Glutamatergic neuron (in vitro differentiated cells): ENCODE measurements at places on chromosomes 5 and 9.

DNA sequence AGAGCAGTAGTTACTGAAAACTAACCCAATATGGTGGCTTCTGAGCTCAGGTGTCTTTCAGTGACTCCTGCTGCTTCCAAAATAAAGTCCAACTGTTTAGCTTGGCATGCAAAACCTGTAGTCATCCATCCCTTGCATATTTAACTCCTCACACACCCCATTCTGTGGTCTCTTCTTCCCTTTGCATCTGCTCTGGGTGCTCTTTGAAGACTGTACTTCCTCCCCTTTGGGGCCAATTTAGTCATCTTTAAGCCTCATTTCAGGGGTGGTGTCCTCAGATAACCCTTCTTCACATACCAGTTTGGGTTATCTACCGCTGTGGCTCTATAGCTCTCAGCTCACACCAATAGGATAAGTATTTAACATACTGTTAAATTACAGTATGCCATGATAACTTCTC lies 209.9 kb upstream of the DMRT1 start:
- H3K36me3 ChIP-seq: peaks cover 3% of the 10 kb centered on the region
- H3K4me3 ChIP-seq: no peak overlapping the region
- H3K27me3 ChIP-seq: peaks cover 2% of the 10 kb centered on the region
- no peaks in the 10 kb centered on the region for H3K4me1 ChIP-seq
- no peak for DNase-seq
- H3K27ac ChIP-seq: no peak overlapping the region

- H3K4me1 ChIP-seq: no peaks in the 10 kb centered on the region
- no peaks in the 10 kb centered on the region for H3K36me3 ChIP-seq
Observed at GRCh38 chr9:69229367-69229766, 55.3 kb downstream of the TJP2 start.

- no peaks in the 10 kb centered on the region for H3K36me3 ChIP-seq
- H3K4me1 ChIP-seq: peaks cover 5% of the 10 kb centered on the region
- DNase-seq: no peak
Observed at GRCh38 chr5:598564-598890, 13.6 kb upstream of the CEP72 start.

- H3K36me3 ChIP-seq: peaks cover 6% of the 10 kb centered on the region
- peak overlapping the region; percentile 92 for H3K4me3 ChIP-seq
- H3K4me1 ChIP-seq: peaks cover 32% of the 10 kb centered on the region
- H3K27me3 ChIP-seq: peaks cover 11% of the 10 kb centered on the region
- DNase-seq: no peak
Observed at GRCh38 chr5:150448952-150449516, 505 bp downstream of the RPS14 start.

GRCh38 chr9:119827126-119827525 lies 457.9 kb upstream of the BRINP1 start:
- H3K27ac ChIP-seq: no peak overlapping the region
- no peak overlapping the region for H3K4me3 ChIP-seq
- no peaks in the 10 kb centered on the region for H3K36me3 ChIP-seq
- H3K4me1 ChIP-seq: peaks cover 6% of the 10 kb centered on the region

DNA sequence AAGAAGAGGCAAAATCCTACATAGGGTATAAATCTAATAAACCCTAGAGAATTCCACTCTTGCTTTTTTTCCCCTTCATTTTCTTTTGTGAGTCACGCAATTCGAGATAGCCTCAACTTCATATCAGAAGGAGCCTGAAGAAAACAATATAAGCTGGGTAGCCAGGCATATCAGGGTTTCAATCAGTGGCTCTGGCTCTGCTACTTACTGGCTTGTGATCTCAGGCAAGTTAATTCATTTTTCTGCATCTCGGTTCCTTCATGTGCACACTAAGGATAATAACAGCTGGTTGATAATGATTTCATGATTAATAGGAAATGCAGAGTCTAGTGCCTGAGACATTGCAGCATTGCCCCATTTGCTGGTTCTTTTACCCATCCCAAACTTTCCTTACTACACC lies 46.5 kb upstream of the ASTN2 start:
- DNase-seq: no peak
- no peaks in the 10 kb centered on the region for H3K36me3 ChIP-seq
- H3K27ac ChIP-seq: no peak overlapping the region
- H3K27me3 ChIP-seq: no peaks in the 10 kb centered on the region
- peaks cover 4% of the 10 kb centered on the region for H3K4me1 ChIP-seq

- no peaks in the 10 kb centered on the region for H3K4me1 ChIP-seq
- H3K36me3 ChIP-seq: no peaks in the 10 kb centered on the region
- no peak overlapping the region for H3K27ac ChIP-seq
- DNase-seq: no peak
Observed at GRCh38 chr9:137017791-137018497, 10.1 kb downstream of the ABCA2 start.

GRCh38 chr9:2726650-2727340 lies 9.5 kb downstream of the KCNV2 start:
- no peaks in the 10 kb centered on the region for H3K36me3 ChIP-seq
- no peak overlapping the region for H3K4me3 ChIP-seq
- H3K27ac ChIP-seq: no peak overlapping the region
- DNase-seq: no peak

GRCh38 chr5:95365302-95366095 lies 25.7 kb upstream of the FAM81B start:
- H3K36me3 ChIP-seq: peaks cover 8% of the 10 kb centered on the region
- DNase-seq: no peak
- no peak overlapping the region for H3K27ac ChIP-seq
- no peaks in the 10 kb centered on the region for H3K4me1 ChIP-seq

- DNase-seq: no peak
- H3K36me3 ChIP-seq: no peaks in the 10 kb centered on the region
- H3K4me1 ChIP-seq: no peaks in the 10 kb centered on the region
- H3K27ac ChIP-seq: no peak overlapping the region
Observed at GRCh38 chr5:78557601-78558000, 91.0 kb downstream of the LHFPL2 start.

DNA sequence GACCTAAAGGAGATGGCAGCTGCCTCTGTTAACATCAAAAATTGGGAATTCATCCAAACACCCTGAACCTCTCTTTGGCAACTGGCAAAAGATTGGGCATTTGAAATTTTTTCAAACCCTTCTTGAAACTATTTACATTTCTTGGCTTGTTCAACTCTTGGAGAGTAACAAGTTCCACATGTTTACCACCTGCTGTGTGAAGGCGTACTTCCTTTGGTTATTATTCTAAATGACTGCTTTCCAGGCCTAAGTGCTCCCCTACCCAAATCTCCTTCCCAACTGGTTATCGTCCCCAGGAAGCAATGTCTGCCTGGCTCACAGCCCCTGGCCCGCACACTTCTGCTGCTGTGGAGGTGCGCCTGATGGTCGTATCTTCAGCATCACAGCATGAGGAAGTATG lies 422.7 kb downstream of the DMAC1 start:
- H3K27me3 ChIP-seq: peaks cover 3% of the 10 kb centered on the region
- H3K36me3 ChIP-seq: no peaks in the 10 kb centered on the region
- no peak overlapping the region for H3K27ac ChIP-seq
- no peak overlapping the region for H3K4me3 ChIP-seq
- DNase-seq: no peak
- H3K4me1 ChIP-seq: no peaks in the 10 kb centered on the region

DNA sequence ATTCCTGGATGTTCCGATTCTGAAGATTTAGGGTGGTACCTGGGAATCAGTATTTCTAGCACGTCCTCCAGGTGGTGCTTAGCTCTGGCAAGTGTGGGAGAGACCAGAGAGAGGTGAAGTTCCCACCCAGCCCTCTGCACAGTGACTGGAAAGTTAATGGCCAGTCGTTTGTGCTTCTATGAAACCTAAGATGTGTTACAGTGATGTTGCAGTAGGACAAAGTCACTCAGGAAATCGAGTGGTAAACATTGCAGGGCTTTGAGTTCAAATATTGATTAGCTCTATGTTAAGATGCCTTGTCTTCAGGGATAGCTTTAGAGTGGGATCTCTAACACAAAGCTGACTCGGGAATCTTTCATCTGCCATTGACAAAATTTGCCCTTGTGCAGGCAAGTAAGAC lies 55.6 kb downstream of the PIK3R1 start:
- H3K27ac ChIP-seq: peak overlapping the region; percentile 14
- no peaks in the 10 kb centered on the region for H3K27me3 ChIP-seq
- peaks cover 32% of the 10 kb centered on the region for H3K4me1 ChIP-seq
- no peak for DNase-seq
- H3K4me3 ChIP-seq: no peak overlapping the region
- no peaks in the 10 kb centered on the region for H3K36me3 ChIP-seq

GRCh38 chr5:35794684-35795375 lies 61.9 kb upstream of the IL7R start:
- H3K4me3 ChIP-seq: no peak overlapping the region
- H3K4me1 ChIP-seq: no peaks in the 10 kb centered on the region
- no peak for DNase-seq
- H3K36me3 ChIP-seq: no peaks in the 10 kb centered on the region
- peaks cover 4% of the 10 kb centered on the region for H3K27me3 ChIP-seq

- H3K4me3 ChIP-seq: no peak overlapping the region
- DNase-seq: peak; percentile 29
- peaks cover 6% of the 10 kb centered on the region for H3K27me3 ChIP-seq
Observed at GRCh38 chr5:14185326-14186058, 42.4 kb downstream of the TRIO start.

DNA sequence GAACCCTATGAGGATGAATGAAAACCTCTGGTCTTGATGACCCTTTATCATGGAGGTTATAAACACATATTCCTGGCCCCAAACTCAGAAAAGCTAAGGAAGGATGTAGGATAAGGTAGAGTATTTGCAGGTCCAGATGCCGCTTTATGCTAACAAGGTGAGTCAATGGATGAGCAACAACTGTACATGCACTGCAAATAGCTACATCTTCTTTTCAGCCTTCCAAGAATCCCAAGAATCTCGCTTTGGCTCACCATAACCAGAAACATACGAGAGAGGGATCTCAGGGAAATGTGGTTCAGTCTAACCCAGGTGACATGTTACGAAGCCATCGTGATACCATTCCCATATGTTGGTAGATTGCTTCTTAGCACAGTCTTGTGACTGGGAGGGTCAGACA lies 152.3 kb upstream of the ANKH start:
- H3K27me3 ChIP-seq: no peaks in the 10 kb centered on the region
- H3K27ac ChIP-seq: no peak overlapping the region
- H3K36me3 ChIP-seq: no peaks in the 10 kb centered on the region
- no peak for DNase-seq
- H3K4me3 ChIP-seq: no peak overlapping the region

GRCh38 chr9:76738402-76738801 lies 25.8 kb upstream of the PCA3 start:
- DNase-seq: no peak
- H3K4me3 ChIP-seq: no peak overlapping the region
- no peaks in the 10 kb centered on the region for H3K4me1 ChIP-seq
- H3K27me3 ChIP-seq: no peaks in the 10 kb centered on the region

- no peak overlapping the region for H3K4me3 ChIP-seq
- no peaks in the 10 kb centered on the region for H3K36me3 ChIP-seq
- DNase-seq: no peak
- no peak overlapping the region for H3K27ac ChIP-seq
- H3K4me1 ChIP-seq: no peaks in the 10 kb centered on the region
- no peaks in the 10 kb centered on the region for H3K27me3 ChIP-seq
Observed at GRCh38 chr9:22114956-22115355, 105.9 kb upstream of the CDKN2B start.

GRCh38 chr5:170301981-170302652 lies 4.5 kb upstream of the LCP2 start:
- no peak for DNase-seq
- H3K4me1 ChIP-seq: peaks cover 2% of the 10 kb centered on the region
- no peak overlapping the region for H3K27ac ChIP-seq

GRCh38 chr5:135059000-135059923 lies 25.2 kb upstream of the PITX1 start:
- H3K36me3 ChIP-seq: peaks cover 6% of the 10 kb centered on the region
- H3K4me3 ChIP-seq: no peak overlapping the region
- no peak for DNase-seq
- H3K27me3 ChIP-seq: peaks cover 7% of the 10 kb centered on the region
- H3K4me1 ChIP-seq: no peaks in the 10 kb centered on the region

DNA sequence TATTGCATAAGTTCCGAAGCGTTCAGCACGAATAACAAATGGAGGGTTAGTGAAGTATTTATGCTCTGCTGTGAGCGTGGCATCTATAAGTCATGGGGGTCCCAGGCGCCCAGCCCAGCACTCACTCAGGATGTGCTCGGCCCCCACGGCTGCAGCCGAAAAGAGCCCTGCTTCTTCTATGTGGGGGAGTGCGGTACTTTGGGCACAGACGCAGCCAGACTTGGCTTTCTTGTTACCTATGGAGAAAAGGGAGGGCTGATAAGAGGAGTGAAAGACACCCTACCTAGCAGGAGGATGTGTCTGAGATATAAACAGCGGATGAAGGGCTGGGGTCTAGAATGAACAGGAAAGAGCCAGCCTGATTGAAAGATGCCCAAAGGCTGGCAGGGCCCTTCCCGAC lies 51.4 kb downstream of the MRPL36 start:
- no peak overlapping the region for H3K27ac ChIP-seq
- H3K36me3 ChIP-seq: no peaks in the 10 kb centered on the region
- no peak overlapping the region for H3K4me3 ChIP-seq
- H3K4me1 ChIP-seq: no peaks in the 10 kb centered on the region
- DNase-seq: peak; percentile 3

GRCh38 chr5:59813761-59814536 lies 79.6 kb downstream of the PDE4D start:
- no peak overlapping the region for H3K27ac ChIP-seq
- H3K27me3 ChIP-seq: no peaks in the 10 kb centered on the region
- peak; percentile 64 for DNase-seq
- no peaks in the 10 kb centered on the region for H3K36me3 ChIP-seq
- no peak overlapping the region for H3K4me3 ChIP-seq

- H3K4me3 ChIP-seq: no peak overlapping the region
- no peaks in the 10 kb centered on the region for H3K27me3 ChIP-seq
- H3K36me3 ChIP-seq: no peaks in the 10 kb centered on the region
Observed at GRCh38 chr5:124806373-124807077, 60.1 kb upstream of the ZNF608 start.

- DNase-seq: no peak
- peaks cover 9% of the 10 kb centered on the region for H3K27me3 ChIP-seq
- H3K4me1 ChIP-seq: peaks cover 8% of the 10 kb centered on the region
- peak overlapping the region; percentile 88 for H3K4me3 ChIP-seq
- H3K27ac ChIP-seq: no peak overlapping the region
- H3K36me3 ChIP-seq: no peaks in the 10 kb centered on the region
Observed at GRCh38 chr9:111484572-111484894, 350 bp upstream of the ECPAS start.

DNA sequence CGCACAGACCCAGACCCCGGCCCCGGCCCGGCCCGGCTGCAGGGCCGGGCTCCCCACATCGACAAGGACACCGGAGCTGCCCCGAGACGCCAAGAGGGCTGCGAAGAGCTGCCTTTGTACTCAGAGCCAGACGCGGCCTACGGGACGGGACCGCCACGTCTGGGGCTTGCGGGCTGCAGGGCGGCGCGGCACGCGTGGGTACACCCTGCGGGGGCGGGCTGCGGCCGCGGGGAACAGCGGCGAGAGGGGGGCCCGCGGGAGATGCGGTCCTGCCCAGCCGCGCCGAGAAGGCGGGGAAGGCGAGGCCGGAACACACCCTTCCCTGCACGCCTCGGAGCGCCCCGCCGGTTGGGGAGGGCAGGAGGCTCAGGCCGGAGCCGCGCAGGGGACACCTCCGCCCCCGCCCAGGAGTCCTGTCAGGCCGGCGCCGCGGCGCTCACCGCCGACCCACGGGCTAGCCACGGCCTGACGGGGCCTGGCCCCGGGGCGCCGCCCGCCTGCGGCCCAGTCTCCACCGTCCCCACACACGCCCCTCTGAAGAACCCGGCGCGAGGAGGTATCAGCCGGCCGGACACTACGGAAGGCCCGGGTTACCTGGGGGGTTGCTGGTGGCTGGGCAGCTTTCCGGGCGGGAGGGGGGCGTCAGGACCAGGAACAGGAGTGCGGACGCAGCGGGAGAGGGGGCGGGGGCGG lies 478 bp downstream of the RAB14 start:
- no peaks in the 10 kb centered on the region for H3K36me3 ChIP-seq
- H3K4me3 ChIP-seq: peak overlapping the region; percentile 94
- H3K27ac ChIP-seq: peak overlapping the region; percentile 84
- peaks cover 5% of the 10 kb centered on the region for H3K27me3 ChIP-seq
- DNase-seq: peak; percentile 63
